ENCODE measurements at places on chromosomes 3 and 15.

- no peak for DNase-seq
Observed at GRCh38 chr3:62415312-62415801, 42.0 kb upstream of the FEZF2 start.

GRCh38 chr3:143221446-143221845 is 101.9 kb downstream of the CHST2 start:
- DNase-seq: no peak

DNA sequence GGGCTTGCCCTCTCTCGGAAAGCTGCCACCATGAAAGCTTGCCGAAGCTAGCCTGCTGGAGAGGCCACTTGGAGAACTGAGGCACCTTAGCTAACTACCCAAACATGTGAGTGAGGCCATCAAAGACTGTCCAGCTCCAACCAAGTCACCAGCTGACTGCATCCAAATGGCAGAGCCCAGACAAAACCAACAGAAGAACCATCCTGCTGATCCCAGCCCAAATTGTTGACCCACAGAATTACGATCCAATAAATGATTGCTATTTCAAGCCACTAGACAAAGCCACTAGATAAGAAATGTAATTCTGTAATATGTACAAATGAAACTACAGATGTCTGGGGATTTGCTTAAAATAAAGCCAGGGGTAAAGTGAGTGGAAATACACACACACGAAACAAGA is 109.8 kb upstream of the TRPM1 start:
- DNase-seq: no peak

DNA sequence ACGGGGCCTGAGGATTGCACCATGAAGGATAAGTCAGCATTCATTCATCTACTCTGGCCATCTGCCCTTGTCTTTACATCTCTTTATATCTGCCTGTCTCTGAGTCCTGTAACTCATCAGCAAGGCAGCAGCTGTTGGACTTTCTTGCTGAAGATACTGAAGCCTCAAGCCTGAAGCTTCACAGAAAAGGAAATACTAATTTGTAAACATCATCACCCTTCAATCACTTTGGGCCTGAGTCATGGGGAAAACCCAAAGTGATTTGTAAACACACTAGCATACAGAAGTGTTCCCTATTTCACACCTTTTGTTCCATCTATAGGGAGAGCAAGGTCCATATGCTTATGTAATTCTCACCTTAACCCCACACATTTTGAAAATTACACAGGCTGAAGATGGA is 928.2 kb downstream of the EPHA3 start:
- DNase-seq: no peak

GRCh38 chr15:43406808-43407207 is 35.9 kb downstream of the TUBGCP4 start:
- DNase-seq: no peak

Measured in Caco-2 (cell line).